Activated T-cell treated with anti-CD3 and anti-CD28 coated beads, Interleukin-2, amount 50 U/mL, for 72 hours (primary cell): ENCODE measurements at places on chromosomes 5 and 9.

GRCh38 chr5:10987276-10987924 is 226.4 kb upstream of the DAP start:
- no peak for DNase-seq

DNA sequence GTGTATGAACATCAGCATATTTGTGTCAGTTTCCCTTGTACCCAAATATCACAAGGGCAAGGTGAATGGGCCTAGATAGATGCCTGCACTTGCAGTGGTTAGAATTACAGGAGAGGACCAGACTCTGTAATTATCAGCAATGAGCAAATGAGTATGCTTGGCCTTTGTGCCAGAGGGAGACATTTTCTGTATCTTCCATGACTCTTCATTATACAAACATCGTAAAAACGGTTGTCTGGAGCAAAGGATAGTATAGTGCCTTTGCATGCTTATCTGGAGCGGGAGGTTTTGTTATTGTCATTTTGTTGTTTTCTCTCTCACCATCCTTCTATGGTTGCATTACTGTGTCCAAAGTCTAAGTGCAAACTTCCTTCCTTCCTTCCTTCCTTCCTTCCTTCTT is 1568.5 kb upstream of the NUDT12 start:
- no peak for DNase-seq

- DNase-seq: no peak
These were observed 203.3 kb downstream of the KCNN2 start for GRCh38 chr5:114565139-114565538.

- no peak for DNase-seq
These were observed 267.6 kb downstream of the SPOCK1 start for GRCh38 chr5:137231540-137231939.

DNA sequence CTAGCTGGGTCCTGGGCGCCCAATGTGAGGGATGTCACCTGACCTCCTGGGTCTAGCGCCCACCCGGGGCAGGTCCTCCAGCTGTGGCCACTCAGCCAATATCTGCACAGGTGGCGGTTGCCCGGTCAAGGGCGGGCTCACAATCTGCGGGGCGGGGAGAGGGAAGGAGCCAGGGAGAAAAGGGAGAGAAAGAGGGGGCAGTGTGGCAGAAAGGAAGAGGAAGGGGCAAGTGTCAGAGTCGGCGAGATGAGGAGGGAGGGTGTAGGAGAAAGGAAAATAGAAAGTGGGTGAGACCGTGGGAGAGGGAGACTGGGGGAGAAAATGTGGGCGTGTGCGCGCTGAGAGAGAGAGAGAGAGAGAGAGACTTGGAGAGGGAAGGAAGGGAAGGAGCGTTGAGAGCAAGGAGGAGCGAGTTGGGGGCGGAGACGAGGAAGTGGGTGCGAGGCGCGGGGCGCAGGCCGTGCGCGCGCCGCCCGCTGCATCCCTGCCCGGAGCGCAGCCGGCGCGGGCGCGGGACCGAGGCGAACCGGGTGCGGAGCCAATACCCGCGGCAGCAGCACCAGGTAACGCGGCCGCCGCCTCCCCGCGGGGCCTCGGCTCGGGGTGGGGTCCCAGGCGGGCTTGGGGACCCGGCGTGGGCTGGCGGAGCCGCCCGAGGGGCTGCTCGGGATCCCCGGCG is at the start of gene HRH2:
Gene HRH2 (plus strand): TSS at position 479 of the 679 bp plus-strand sequence. CDS start 25,163 bp downstream, outside the sequence.
- DNase-seq: peak; percentile 69

DNA sequence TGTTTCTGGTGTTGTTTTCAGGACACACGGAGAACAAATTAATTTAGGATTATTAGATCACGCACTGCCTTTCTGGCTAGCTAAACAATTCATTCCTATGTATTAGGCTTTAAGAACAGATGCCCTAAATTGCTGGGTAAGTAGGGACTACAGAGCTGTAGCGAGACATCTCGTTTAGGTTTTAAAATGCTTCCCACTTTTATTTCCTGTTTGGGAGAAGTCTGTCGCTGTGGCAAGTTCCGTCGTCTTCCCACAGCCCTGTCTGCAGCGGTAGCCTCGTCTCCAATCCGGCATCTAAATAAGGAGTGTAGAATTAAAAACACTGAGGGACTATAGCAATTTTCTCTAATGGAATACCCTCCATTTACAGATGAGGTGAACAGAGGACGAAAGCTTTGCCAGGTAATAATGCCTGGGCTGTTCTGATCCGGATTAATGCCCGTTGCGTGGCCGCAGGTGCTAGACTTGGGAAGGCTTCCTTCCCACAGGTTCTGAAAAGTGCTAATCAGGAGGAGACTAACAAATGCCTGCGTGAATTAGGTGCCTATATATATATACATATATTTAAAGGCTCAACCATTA is 1.3 kb upstream of the TRIM36 start:
- DNase-seq: no peak

DNA sequence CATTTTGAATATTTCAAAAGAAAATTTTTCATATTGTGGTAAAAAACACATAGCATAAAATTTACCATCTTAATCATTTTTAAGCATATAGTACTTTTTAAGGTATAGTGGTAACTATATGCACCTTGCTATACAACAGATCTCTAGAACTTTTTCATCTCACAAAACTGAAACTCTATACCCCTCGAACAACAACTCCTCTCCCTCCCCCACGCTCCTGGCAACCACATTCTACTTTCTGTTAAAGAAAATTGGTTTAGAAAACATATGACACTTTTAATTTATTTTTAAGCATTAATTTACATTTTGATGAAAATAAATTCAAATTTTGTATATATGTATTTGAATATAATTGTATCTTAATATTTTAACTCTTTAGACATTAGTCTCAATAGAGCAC is 147.2 kb upstream of the EFNA5 start:
- DNase-seq: no peak

DNA sequence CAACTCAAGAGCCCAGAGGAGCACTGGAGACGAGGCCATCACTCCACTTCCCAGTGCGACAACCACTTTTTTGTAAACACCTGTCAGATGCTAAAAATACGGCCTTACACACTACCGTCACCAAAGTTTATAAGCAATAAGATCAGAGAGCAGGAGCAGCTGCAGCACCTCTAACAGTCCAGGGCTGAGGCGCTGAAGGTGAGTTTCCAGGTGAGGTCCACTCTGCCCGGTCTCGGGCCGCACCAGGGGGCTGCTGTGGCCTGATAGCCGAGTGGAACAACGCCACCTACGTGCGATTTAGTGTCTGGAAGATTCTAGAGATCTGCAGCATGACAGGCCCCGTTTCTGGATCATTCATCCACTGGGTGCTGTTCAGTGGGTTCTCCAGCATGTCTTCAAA is 25.8 kb upstream of the CAMSAP1 start:
- no peak for DNase-seq

DNA sequence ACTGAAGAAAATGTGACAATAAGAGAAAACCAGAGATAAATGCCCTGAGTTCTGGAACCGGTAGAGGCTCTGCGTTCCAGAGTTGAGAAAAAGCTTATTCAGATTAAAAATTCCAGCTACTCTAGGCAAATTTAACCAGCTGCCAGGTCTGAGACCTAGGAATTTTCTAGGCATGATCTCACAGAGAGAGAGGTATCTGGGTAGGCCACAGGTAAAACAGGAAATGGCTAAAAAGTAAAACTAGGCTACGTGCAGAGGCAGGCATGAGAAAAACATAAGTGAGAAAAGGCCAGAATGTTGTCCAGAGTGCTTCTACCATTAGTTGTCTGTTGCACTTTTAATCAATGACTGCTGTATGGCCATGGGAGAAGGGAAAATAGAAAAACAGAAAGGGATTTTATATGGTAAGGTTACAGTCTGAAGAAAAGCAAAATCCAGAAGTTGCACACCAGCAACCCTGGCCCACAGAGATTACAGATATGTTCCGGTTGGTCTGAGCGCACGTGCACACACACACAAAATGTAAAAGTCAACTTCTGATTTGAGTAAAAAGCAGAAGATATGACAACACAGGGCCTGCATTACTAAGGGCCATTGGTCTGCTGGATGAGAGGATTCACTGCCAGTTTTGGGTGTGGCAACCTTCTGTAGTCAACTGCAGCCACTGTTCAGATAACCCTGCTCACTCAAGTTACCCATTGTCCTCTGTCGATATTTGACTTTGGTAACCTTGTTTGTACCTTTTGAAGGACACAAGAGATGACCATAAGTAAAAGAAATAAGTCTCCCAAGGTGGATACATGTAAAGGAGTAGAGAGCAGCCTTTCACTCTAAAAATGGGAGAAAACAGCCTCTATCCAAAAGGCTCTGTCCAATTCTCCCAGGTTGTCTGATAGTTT is 266.0 kb downstream of the DTWD2 start:
- no peak for DNase-seq

GRCh38 chr9:18023332-18023731 is 444.5 kb downstream of the SH3GL2 start:
- DNase-seq: no peak

- DNase-seq: no peak
These were observed 117.5 kb downstream of the ZNF608 start for GRCh38 chr5:124628721-124629596.

DNA sequence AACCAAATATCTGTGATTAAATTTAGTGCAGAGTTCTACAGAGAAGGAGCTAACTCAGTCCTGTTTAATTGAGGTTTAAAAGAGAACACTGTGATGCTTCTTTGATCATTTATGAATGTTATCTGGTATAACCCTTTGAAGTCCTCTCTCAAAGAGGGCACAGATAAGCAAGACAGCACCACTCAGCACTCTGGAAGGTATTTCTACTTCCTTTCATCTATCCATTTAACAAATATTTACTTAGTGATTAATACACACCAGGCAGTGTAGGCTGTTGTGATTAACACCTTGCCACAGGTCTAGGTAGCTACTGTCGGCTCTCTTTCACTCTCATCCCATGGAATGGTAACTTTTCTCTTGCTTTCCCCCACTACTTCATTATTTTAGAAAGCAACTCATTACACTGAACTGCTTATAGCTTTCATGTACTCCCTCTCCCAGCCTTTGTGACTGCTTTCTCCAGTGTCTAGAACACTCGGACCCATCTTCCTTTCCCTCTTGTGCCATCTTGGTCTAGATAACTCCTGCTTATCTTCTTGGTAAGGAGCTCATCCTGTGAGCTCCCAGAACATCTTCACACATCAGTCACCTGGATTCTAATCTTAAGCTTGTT is 54.7 kb downstream of the GLDC start:
- DNase-seq: no peak

- no peak for DNase-seq
These were observed 56.7 kb downstream of the UBE2QL1 start for GRCh38 chr5:6505416-6505755.

- DNase-seq: no peak
These were observed 32.8 kb upstream of the SUSD3 start for GRCh38 chr9:93025736-93026135.

DNA sequence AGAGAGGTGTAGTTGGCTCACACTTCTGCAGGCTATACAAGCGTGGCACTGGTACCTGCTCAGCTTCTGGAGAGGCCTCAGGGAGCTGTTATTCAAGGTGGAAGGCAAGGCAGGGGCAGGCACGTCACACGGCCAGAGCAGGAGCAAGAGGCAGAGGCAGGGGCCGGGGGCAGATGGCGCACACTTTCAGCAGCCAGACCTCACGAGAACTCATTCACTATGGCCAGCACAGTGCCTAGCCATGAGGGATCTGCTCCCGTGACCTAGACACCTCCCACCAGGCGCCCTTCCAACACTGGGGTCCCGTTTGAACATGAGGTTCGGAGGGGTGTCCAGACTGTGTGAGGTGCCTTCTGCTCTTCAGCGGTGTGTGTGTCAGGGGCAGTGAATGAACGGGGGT is 71.0 kb upstream of the FCN1 start:
- DNase-seq: no peak

DNA sequence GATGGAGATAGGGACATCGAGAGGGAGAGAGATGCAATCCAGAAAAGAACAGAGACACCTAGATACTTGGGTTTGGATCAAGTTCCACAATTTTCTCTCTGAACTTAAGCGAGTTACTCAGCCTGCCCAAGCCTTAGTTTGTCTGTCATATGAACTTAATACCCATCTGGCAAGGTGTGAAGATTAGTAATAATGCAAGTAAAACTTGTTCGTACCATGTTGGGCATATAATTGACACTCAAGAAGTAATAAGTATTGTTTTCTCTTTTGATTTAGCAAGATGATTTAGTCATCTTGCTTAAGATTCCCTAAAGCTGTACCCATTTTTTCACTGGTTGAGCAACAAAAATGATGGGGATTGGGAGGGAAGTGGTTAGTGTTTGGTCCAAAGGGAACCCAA is 7.5 kb downstream of the RABGAP1 start:
- no peak for DNase-seq

GRCh38 chr5:179227580-179228311 is 117.5 kb downstream of the ADAMTS2 start:
- no peak for DNase-seq

- no peak for DNase-seq
These were observed 39.0 kb downstream of the GPR21 start for GRCh38 chr9:123072407-123072995.

DNA sequence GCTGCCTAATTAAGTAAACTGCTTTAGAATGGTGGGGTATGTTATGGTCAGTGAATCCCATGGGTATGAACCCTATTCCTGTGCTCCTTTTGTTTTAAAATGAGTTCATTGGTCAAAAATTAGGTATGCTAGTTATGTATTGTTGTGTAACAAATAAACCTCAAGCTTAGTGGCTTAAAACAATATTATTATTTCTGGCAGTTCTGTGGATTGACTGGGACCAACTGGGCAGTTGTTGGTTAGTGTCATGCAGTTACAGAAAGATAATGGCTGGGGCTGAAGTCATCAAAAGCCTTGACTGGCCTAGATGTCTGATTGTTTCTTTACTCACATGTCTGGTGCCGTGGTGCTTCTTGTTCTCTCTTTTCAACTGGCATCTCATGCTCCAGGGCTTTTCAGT is 8.9 kb upstream of the PTAR1 start:
- DNase-seq: no peak

GRCh38 chr5:123208668-123209501 is 119.8 kb downstream of the PRDM6 start:
- DNase-seq: no peak

- DNase-seq: no peak
These were observed 27.3 kb downstream of the ETF1 start for GRCh38 chr5:138515556-138516245.

DNA sequence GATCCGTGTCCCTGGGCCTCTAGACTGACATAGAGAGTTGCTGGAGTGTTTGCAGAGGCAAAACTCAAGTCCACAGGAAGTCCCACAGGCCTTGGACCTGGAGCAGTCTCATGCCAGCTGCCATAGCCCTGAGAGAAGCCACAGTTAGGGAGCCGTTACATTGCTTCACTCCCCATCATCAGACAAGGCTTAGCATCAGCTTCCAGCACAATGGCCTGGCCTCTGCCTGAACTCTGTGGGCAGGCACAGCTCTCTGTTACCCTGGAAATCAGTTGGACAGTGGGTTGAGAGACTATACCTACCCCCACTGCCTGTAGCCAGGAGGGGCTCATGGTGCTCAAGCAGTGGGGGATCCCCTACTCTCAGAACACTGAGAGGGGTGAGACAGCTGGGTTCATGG is 16.2 kb upstream of the C9orf72 start:
- no peak for DNase-seq

DNA sequence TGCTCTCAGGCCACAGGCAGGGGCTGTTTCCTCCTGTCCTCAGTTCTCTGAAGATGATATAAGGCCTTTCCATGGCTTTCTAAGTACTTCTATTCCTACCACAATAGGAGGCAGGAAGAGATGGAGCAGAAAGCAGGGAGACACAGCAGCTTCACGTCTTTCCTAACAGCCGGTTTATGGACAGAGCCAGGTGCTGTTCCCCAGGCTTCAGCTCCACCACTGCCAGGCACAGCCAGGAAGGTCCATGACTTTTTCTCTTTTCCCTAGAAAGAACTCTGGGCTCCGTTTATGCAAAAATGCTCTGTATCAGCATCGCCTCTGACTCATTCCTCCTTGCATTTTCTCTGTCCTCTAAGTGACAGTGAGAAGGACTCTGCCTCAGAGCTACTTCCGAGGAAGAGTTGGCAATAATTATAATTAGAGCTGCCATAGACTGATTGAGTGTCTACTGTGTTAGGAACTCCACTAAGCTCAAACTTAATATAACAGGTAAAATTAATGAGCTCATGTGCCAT is 478.5 kb downstream of the RASEF start:
- DNase-seq: no peak
